ENCODE measurements at places on chromosomes 16 and 17.

DNA sequence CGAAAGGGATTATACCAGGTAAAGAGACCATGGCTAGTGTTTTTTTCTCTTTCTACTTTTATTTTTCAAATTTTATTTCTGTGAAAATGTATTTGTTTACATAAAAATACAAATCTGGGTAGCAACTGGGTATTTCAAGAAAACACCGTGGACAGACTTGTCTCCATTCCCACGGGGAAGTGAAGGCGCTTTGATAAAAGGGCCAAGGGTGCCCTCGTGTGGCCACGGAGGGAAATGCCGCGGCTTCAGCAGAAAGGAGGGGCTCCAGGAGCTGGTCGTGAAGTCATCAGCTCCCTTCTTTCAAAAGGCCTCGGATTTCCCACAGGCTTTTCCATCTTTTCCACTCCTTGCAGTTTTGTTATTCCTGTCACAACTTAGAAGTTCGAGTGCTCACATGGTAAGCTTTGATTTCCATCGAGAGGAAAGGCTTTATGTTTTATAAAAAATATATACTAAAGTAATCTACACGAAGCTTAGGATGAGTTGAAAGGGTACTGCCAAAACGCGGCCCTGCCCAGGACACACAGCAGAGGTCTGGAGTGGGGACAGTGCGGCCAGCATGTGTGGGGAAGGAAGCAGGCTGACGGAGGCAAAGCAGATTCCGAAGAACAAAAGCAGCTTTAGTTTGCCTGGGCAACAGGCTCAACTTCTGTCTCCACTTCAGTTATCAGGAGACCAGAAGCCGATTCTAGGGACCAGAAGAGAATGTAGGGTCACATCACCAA, 15.3 kb upstream of the MNT start:
- DNase-seq: peak; percentile 86

GRCh38 chr16:72612256-72612655, 435.7 kb downstream of the ZFHX3 start:
- DNase-seq: no peak

DNA sequence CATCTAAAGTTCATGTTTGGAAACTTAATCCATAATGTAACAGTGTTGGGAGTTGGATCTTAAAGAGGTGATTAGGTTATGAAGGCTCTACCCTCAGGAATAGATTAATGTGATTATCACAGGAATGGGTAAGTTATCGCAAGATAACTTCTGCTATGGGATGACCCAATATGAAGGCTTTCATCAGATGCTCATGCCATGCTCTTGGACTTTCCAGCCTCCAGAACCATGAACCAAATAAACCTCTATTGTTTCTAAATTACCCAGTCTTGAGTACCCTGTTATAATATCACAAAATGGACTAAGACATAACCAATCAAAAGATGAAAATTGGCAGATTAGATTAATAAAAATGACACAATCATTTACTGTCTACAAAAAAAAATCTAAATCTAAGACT, 906.9 kb upstream of the SOX9 start:
- DNase-seq: no peak

DNA sequence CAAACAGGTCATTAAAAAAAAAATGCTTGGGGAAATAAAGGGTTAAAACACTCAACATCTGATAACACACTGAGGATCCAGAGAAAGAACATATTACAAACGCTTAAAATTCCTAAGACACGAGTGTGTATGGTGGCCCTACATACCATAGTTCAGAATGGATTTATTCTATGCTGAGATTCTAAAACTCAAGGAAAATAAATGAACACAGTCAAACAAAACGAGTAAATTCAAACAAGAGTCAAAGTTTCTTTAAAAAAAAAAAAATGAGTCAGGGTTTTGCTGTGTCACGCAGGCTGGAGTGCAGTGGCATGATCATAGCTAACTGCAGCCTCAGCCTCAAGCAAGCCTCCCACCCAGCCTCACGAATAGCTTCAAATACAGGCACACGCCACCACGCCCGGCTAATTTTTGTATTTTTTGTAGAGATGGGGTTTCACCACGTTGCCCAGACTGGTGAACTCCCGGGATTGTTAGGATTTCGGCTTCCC, 17.4 kb downstream of the CRK start:
- peak; percentile 64 for DNase-seq

GRCh38 chr17:55601874-55602364, 90.7 kb upstream of the SMIM36 start:
- peak; percentile 49 for DNase-seq
